ENCODE measurements at places on chromosomes 1 and 21.

GRCh38 chr1:184487531-184488193 lies 100.8 kb downstream of the C1orf21 start:
- DNase-seq = no peak

DNA sequence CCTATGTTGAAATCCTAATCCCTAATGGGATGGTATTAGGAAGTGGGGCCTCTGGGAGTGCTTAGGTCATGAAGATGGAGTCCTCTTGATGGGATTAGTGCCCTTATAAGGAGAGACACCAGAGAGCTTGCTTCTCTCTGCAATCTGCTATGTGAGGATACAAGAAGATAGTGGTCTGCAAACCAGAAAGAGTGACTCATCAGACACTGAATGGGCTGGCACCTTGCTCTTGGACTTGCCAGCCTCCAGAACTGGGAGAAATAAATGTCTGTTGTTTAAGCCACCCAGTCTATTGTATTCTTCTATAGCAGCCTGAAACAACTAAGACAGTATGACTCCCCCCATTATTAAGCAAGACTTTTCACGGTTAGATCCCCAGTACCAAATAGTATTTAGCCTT lies 43.3 kb downstream of the C8B start:
- no peak for DNase-seq

DNA sequence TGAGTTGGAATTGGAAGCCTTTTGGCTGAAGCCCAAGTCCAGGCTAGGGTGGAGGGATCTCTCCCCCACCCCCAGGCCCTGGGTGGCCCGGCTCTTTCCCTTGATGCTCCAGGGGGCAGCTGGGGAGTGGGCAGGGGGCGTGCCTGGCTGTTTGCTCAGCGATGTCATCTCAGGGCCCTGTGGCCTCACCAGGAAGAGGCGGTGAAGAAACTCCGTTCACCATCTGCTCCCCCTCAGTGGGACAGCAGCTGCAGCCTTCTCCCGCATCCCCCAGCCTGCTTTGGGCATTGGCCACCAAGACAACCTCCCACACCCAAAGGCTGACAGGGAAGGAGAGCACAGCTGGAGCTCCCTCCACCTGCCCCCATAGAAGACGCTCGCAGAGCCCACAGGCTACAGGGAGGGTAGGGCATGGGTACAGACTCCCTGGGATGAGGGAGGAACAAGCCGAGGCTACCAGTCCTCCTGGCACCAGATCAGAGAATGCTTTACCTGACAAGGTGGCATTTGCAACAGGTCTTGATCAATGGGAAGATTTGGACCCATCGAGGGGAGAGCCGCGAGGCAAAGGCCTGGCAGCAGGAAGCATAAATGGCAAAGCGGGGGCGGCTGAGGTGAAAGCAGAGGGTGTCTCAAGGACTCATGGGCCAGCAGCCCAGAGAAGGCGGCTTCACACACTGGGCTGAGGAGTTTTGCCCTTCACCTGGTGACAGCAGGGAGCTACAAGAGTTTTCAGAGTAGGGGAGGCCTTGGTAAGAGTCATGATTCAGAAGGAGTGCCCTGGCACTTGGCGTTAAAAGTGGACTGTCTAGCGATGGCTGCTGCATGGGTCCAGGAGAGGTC lies 6.5 kb upstream of the GUCA2A start:
- DNase-seq = peak; percentile 81

- DNase-seq = no peak
Measured at GRCh38 chr1:119782631-119783325, 14.1 kb upstream of the HMGCS2 start.

GRCh38 chr1:4699376-4700301 lies 45.2 kb downstream of the AJAP1 start:
- no peak for DNase-seq

GRCh38 chr1:33268927-33269610 lies 12.8 kb downstream of the ZNF362 start:
- DNase-seq = no peak

GRCh38 chr1:247175458-247175857 lies 3.6 kb upstream of the ZNF124 start:
- DNase-seq = no peak

DNA sequence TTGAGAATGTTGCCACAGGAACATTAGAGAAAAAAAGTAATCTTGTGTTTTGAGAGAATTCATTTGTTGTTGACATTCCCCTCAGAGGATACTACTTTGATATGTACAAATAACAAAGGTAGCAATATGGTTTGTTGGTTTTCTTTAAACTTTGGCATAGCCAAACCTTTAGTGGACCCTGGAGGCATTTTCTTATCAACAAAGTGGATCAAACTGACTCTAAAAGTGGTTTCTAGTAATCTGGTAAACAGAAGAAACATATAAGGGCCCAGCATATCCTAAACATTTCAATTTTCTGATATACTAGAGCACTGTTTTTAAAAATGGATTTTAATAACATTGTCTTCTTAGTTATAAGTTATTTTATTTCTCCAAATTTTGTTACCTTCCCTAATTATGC lies 29.8 kb downstream of the POU2F1 start:
- DNase-seq = no peak

DNA sequence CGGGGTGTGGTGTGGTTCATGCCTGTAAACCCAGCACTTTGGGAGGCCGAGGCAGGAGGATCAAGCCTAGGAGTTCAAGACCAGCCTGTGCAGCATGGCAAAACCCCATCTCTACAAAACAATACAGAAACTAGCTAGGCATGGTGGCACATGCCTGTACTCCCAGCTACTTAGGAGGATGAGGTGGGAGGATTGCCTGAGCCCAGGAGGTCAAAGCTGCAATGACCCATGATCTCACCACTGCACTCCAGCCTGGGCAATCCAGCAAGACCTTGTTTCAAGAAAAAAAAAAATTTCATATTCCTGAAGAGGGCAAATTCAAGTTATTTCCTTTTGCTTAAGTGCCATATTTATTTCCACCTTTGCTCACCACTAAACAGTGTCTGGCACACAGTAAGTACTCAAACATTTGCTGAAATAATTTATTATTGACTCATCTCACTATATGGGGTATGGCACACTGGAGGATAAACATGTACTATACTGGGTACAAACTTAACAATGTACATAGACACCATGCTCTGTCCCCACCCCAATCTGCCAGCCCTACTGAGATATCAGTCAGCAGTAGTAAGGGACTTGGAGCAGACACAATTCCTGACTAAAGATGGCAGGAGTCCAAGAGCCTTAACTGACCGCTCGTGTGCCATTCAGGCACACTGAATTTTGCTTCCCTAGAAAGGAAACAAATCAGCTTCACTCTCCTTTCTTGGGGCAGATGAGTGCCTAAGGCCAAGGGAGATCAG lies 15.5 kb downstream of the MEAF6 start:
- peak; percentile 26 for DNase-seq

DNA sequence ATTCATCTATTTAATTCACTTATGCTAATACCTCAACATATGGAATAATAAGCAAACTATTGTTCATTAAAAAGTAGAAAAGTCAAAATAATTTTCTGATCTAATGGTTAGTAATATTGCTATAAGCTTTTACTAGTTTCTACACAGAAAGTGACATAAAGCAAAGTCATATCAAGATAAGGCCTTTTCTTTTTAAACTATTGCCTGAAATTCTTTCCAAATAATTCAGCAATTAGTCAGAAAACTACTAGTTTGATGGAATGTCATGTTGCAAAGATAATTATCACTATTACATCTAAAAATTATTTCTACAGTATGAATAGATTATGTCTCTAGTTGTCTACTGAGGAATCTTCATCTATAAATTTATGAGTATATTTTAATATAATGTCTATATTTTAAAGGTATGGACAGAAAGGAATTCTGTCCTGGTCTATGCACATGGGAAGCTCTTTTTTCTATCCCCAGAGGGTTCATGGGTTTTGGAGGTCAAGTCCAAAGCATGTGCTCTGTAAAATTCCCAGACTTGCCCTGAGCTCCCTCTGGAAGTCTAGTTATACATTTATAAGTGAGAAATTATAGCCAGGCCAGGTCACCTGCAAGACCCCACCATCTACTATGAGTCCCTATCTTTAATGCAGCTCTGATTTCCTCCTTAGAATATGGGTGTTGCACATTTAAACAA lies 84.6 kb upstream of the DPYD start:
- DNase-seq = no peak

DNA sequence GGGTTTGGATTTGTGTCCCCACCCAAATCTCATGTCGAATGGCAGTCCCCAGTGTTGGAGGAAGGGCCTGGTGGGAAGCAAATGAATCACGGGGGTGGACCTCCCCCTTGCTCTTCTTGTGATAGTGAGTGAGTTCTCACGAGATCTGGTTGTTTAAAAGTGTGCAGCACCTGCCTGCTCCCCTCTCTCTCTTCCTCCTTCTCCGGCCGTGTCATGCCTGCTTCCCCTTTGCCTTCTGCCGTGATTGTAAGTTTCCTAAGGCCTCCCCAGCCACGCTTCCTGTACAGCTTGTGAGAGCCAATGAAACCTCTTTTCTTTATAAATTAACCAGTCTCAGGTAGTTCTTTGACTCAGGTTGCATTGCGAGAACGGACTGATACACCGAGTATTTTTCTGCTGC lies 15.9 kb downstream of the CLDN14 start:
- no peak for DNase-seq

DNA sequence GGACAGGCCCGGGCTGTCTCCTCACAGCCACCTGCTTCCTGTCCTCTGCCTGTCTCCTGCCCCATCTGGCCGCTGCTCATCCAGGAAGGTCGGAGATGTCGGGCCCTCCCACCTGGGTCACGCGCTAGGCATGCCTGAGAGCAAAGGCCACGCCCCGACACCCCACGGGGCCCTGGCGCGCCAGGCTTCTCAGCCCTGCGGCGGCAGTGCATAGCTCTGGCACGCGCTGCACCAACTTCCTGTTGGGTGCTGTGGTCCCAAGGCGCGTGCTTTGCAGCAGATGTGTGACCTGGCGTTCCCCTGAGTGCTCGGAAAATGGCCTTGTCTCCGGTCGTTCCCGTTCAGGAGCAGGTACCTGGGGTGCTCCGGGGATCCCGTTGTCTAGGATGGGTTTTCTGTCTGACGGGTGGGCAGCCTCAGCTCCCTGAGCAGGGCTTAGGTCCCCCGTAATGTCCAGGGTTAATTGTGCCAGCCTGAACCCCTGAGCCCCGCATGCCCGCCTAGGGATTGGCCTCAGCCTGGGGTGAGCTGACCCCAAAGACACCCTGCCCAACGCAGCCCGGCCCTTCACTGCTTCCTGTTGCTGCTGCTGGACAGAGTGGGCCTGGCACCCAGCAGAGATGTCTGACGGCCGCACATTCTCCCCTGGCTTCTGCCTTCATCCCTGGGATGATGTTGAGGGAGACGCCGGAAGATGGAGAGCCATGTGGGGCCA lies 19.4 kb upstream of the KCNAB2 start:
- DNase-seq = peak; percentile 94

DNA sequence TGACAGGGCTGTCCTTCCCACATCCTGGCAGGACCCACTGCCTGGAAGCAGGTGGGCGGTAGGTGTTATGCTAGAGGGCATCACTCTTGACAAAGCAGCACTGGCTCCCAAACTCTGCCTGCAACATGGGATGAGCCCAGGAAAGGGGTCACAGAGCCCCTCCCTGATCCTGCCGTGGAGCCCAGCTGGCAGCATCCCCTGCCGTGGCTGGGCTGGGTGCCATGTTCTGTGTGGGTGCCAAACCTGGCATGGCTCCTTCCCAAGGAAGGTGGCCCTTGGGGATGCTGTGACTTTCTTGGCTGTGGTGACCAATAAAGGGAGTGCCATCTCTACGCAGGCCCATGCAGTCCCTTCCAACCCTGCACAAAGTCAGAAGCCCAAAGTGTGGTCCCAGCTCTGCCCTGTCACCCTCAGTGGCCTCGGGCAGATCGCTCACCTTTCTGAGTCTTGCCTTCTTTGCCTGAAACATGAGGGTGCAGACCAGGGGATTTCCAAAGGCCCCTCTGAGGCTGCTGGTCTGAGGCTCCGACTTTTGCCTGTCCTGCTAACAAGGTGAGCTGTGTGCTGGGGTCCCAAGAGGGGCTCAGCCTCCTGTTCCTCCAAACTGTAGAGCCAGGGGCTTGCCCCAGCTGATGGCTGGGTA lies 6.0 kb downstream of the CDK18 start:
- DNase-seq = no peak

GRCh38 chr1:85708829-85709227 lies 595 bp upstream of the ZNHIT6 start:
- peak; percentile 25 for DNase-seq

GRCh38 chr1:6178751-6179563 lies 1.2 kb downstream of the CHD5 start:
- DNase-seq = no peak

- DNase-seq = no peak
Measured at GRCh38 chr1:200279810-200280411, 129.9 kb downstream of the ZNF281 start.
